ENCODE measurements at places on chromosomes 4 and X. TPM values are rescaled to one million over a fixed set of nuclear protein-coding genes. Genes with fewer than 3 reads are reported as not detected.

Gene ATG4A
- total RNA-seq = 5.4 TPM

DNA sequence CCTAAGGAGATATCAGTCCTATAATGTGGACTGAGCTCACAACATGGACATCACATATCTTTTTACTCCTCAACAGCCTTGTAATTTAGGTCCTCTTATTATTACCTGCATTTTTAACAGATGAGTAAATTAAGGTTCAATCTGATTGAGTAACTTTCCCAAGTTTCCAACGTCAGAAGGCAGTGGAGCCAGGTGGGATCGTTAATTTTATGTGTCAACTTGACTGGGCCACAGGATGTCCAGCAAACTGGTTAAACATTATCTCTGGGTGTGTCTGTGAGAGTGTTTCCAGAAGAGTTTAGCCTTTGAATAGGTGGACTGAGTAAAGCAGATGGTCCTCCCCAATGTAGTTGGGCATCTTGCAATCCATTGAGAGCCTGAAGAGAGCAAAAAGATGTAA, 59.0 kb upstream of the SLIT2 start:
- DNase-seq = no peak

DNA sequence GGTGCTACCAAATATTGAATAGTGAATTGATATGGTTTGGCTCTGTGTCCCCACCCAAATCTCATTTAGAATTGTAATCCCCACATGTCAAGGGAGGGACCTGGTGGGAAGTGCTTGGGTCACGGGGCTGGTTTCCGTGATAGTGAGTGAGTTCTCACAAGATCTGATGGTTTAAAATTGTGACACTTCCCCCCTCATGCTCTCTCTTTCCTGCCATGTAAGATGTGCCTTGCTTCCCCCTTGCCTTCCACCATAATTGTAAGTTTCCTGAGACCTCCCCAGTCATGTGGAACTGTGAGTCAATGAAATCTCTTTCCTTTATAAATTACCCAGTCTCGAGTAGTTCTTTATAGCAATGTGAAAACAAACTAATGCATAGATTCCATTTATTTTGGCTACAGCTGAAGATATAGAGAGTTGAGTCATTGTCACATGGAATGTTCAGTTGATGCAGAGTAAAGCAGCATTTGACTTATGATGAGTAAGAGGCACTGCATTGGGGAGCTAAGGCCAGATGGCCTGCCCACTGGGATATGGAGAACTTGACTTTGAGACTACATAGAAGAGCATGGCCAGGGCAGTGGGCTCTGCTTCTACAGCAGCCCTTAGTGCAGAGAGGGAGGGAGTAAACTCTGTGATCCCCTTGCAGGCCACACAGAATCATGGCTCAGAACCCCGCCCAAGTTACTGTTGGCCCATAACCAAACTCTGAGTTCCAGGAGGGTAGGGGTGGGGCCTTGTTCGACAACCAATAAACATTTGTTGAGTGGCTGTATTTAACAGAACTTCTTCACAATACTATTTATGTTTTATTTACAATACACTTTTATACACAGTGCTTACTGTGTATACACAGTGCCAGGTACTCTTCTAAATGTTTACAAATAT, 34.2 kb downstream of the RAI2 start:
- DNase-seq = no peak

DNA sequence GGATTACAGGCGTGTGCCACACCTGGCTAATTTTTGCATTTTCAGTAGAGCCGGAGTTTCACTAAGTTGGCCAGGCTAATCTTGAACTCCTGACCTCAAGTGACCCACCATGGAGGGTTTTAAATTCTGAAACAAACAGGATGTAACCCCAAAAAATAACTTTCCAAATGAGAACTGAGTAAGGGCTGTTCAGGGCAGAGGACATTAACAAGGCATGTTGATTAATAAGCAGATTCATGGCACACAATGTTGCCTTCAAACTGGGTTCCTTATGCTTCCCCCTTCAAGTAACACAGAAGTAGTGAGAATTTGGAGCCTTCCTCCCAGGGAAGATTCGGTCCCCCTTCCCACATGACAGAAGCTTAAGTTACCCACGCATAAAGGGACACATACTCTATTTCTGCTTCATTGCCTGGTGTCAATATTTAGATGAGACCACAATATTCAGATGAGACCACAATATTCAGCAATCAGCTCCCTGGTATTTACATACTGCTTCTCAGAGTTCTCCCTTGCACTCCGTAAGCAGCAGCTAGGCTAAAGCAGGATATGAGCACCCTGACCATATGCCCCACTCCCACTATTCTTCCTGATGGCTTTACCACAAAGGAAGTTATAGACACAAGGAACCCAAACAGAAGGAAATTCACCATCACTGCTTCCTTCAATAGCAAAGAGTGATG, 21.4 kb downstream of the GRSF1 start:
- DNase-seq = no peak

DNA sequence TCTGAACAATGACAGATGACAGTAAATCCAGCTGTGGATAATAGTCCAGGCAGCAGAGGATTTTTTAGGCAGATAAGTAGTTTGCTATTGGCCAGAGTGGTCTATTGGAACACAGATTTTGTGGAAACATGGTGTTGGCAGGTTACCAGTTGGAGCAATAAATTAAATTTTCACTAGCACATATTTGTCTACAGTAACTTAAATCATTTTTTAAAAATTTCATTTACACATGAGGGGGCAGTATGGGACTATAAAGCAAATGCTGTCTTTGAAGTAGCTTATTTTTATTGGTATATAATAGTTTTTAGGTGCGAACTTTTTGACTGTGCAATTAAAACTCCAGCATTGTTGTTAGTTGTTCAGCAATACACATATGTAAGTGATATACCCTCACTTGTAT, 289.8 kb downstream of the ARHGAP10 start:
- DNase-seq = no peak

- no peak for DNase-seq
Observed at GRCh38 chrX:26100421-26100920, 37.7 kb upstream of the MAGEB18 start.

All from vagina (tissue), 2 donors.